ENCODE measurements at places on chromosomes 1 and 21. TPM values are rescaled to one million over a fixed set of nuclear protein-coding genes. Genes with fewer than 3 reads are reported as not detected.

DCAF8 gene
- total RNA-seq: 123 TPM

C1orf210 gene
- total RNA-seq: not detected

DNA sequence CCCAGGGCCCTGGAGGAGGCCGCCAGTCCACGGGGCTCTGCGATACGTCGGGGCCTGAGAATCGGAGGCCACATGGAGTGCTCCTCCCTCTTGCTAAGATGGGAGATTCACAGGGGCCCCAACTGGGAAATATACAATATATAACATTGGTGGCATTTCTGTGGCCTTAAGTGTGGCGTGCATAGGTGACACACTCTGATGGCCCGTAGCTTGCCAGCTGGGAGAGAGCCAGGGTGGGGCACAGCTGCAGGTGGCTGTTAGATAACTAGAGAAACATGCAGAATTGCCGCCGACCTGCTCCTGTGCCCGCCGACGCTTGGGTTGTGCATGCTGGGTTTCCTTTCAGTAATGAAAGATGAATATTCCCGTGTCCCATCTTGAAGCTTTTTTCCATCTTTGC lies 30.1 kb downstream of the UMODL1 start:
- no peak for DNase-seq

DNA sequence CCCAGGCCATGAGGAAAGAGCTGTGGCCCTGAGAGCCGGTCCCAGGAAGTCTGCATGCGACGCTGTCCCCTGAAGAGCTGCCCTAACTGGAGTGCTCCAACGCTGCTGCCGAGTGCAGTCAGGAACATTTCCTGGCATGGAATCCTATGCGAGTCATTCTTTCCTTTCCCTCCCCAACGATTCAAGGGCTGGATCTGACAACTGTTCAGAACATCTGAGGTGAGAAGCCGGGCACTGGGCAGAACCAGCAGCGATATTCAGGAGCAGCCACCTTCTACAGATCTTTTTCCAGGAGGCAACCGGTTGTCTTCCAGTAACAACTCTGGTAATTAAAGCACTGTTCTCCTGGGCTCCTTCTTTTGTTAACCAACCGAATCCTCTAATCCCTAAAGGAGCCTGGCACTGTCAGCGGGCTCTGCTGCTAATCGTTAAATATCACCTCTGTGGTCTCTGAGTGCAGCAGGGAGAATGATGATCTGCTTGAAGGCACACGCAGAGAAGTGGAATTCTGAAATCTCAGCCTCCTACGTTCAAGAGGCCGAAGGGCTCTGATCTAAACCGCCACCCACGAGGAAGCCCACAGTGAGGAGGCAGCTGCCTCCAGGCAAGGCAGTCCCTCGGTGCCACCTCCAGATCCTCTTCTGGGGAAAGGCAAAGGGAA lies 55.8 kb downstream of the SLC45A1 start:
- DNase-seq: peak; percentile 80

- DNase-seq: no peak
These were observed 109.5 kb upstream of the SIM2 start for GRCh38 chr21:36589352-36589971.

- DNase-seq: no peak
These were observed 31.2 kb upstream of the MAP1LC3C start for GRCh38 chr1:242030071-242030470.

DNA sequence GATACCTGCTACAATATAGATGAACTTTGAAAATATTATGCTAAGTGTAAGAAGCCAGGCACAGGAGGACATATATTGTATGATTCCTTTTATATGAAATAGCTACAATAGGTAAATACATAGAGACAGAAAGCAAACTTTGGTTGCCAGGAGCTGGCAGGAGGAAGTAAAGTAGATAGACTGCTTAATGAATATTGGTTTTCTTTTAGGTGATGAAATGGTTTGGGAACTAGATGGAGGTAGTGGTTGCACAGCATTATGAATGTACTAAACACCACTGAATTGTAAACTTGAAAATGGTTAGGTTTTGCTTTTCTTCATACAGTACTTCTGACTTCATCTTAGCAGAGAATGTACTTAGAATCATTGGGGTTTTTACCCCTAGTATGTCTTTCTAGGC lies 21.5 kb downstream of the ABCB10 start:
- no peak for DNase-seq

DNA sequence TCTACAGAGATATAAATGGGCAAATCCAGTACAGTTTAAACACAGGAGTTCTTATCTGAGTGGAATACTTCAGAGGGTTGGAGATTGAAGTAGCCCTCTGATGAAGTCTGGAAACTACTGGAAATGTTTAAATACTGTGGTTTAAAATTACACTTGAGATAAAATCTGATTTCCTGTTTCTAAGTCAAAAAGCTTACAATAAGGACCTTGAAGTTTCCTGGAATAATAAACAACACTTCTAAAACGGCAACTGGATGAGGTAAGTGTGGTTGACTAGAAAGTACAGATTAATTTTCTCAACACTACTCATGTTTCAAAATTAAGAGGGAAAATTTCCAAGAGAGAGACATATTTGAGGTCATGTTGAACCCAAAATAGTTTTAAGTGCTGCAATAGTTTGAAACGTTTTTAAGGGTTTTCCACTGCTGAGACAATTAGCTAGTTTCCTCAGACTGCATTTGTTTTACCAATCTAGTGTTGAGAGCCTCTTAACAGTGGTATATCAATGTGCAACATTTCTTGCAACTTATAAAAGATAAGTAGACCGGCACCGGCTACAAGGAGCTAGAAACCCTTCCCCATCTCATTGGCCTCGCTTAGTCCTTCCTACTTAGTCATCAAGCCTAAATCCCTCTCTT lies 27.4 kb downstream of the KCNA3 start:
- no peak for DNase-seq

GRCh38 chr1:9444532-9444931 lies 94.7 kb upstream of the SLC25A33 start:
- DNase-seq: no peak

DNA sequence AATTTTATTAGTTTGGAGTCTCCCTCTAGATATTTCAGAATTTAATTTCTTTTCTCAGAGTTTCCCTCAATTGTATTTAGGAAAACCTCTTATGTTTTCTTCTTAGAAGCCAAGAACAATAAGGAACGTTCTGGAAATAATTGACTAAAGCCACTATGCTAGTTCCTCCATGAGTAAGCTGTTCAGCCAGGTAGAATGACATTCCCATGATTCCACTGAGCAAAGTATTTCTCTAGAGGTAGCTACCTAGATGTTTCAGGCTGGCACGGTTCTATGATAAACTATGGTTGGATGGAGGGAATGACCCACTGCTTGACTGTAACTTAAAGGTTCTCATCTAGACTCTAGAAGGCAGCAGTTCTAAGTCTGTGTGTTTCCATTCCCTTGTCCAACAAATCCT lies 62.4 kb downstream of the CLDN17 start:
- no peak for DNase-seq

DNA sequence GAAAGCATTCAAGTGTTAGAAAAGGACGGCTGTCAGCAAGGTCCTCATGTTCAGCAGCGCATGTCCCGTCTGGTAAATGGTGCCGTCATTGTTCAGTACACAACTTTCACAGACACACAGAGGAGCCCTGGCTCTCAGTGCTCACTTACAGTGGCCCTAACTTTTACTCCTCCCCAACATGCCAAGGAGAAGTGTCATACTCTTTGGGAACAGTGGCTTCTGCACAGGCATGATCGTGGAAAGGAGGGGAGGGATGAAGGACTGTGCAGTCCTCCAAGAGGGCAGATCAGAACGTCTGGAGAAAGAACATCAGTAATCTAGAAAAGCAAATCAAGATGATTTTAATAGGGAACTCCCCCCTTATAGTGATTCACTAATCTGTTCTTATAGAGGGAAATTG lies 3.8 kb upstream of the GRHL3 start:
- no peak for DNase-seq

DNA sequence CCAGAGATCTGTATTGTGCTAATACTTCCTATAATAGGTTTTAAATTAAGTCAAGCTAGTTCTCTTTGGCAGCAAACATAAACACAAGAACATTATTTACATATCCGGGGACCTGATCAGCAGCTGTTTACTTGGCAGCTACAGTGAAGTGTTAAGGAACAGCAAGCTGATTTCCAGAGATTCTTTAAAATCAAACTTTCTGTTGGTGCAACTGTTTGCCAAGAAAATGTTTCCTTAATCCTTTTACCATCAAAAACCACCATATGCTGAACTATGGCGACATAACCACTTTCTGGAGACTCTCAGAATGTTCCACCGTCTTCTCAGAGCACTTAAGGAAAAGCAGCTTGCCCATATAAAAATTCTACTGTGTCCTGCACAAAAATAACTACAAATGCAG lies 107.0 kb upstream of the KRTAP19-8 start:
- no peak for DNase-seq

GRCh38 chr1:102241431-102242338 lies 245.0 kb upstream of the OLFM3 start:
- no peak for DNase-seq

- no peak for DNase-seq
These were observed 19.0 kb upstream of the MFN2 start for GRCh38 chr1:11961230-11961629.

DNA sequence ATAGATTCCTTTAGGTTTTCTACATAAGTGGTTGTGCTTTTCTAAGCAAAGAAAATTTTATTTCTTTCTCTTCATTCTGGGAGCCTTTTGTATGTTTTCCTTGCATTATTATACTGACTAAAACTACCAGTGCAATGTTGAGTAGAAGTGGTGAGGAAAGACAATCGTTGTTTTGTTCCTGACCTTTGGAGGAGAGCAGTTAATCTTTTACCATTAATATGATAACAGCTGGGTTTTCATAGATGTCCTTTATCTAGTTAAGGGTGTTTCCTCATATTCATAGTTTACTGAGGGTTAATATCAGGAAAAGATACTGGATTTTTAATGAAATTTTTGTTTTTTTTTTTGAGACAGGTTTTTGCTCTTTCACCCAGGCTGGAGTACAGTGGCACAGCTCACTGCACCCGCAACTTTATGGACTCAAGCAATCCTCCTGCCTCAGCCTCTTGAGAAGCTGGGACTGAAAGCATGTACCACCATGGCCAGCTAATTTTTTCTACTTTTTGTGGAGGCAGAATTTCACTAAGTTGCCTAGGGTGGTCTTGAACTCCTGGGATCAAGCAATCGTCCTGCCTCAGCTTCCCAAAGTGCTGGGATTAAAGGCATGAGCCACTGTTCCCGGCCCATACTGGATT lies 9.0 kb upstream of the KCTD3 start:
- DNase-seq: no peak

DNA sequence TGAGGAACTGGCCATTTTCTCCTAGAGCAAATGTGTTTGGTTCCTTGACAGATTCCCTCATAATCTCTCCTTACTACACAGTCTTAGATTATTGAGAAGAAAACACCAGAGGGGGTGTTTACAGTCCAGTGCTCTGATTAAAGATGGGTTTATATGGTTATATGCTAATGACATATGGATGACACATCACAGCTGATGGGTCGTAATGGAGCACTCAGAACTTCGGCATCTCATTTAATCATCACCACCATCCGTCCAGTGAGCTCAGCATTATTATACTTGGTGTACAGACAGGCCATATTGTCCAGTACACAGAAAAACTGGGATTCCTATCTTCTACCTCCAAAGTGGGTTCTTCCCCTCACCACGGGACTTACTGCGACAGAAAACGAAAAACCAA lies 22.3 kb upstream of the NR5A2 start:
- no peak for DNase-seq

GRCh38 chr1:80359666-80360065 lies 1353.1 kb upstream of the ADGRL4 start:
- no peak for DNase-seq

- no peak for DNase-seq
These were observed 129.6 kb upstream of the COA6 start for GRCh38 chr1:234243521-234244260.

GRCh38 chr1:70038025-70038424 lies 167.4 kb downstream of the LRRC40 start:
- peak; percentile 73 for DNase-seq

Measured in cardiac septum (tissue), 1 donor.